ENCODE measurements at places on chromosomes 3 and 15. TPM values are rescaled to one million over a fixed set of nuclear protein-coding genes. Genes with fewer than 3 reads are reported as not detected.

- no peak overlapping the region for H3K27ac ChIP-seq
- H3K27me3 ChIP-seq = no peaks in the 10 kb centered on the region
- no peaks in the 10 kb centered on the region for H3K4me1 ChIP-seq
- no peak for DNase-seq
- H3K4me3 ChIP-seq = no peak overlapping the region
- peaks cover 4% of the 10 kb centered on the region for H3K36me3 ChIP-seq
These were observed 300.5 kb upstream of the ALCAM start for GRCh38 chr3:105065895-105066839.

GRCh38 chr3:79809106-79809505 lies 41.3 kb upstream of the ROBO1 start:
- no peaks in the 10 kb centered on the region for H3K4me1 ChIP-seq
- H3K27me3 ChIP-seq = no peaks in the 10 kb centered on the region
- no peak for DNase-seq
- H3K27ac ChIP-seq = no peak overlapping the region
- H3K4me3 ChIP-seq = no peak overlapping the region

DNA sequence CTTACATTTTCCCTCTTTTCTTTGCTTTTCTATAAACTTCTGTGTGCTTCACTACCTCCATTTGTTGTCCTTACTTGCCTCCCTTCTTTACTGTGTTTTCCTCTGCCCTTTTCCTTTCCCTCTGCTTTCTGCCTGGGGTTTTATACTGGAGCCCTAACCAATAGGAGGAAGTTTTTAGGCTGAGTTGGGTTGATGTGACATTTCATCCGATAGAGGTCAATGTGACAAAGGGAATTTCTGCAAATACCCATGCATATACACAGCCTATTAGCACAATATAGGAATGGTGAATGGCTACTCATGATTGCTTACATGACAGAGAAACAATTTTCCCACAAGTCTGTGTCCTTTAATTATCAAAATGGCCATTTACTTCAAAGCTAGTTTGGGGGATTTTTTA lies 153.0 kb upstream of the ARPP21 start:
- peaks cover 13% of the 10 kb centered on the region for H3K4me1 ChIP-seq
- no peaks in the 10 kb centered on the region for H3K27me3 ChIP-seq
- no peak overlapping the region for H3K4me3 ChIP-seq
- DNase-seq = no peak
- H3K27ac ChIP-seq = peak overlapping the region; percentile 57

Gene SLC28A2
- not detected for total RNA-seq
